Testis (tissue), 5 donors: ENCODE measurements at places on chromosomes 12 and 14. TPM values are rescaled to one million over a fixed set of nuclear protein-coding genes. Genes with fewer than 3 reads are reported as not detected.

PLCZ1 gene
- polyA plus RNA-seq, result 62.8 TPM

DNA sequence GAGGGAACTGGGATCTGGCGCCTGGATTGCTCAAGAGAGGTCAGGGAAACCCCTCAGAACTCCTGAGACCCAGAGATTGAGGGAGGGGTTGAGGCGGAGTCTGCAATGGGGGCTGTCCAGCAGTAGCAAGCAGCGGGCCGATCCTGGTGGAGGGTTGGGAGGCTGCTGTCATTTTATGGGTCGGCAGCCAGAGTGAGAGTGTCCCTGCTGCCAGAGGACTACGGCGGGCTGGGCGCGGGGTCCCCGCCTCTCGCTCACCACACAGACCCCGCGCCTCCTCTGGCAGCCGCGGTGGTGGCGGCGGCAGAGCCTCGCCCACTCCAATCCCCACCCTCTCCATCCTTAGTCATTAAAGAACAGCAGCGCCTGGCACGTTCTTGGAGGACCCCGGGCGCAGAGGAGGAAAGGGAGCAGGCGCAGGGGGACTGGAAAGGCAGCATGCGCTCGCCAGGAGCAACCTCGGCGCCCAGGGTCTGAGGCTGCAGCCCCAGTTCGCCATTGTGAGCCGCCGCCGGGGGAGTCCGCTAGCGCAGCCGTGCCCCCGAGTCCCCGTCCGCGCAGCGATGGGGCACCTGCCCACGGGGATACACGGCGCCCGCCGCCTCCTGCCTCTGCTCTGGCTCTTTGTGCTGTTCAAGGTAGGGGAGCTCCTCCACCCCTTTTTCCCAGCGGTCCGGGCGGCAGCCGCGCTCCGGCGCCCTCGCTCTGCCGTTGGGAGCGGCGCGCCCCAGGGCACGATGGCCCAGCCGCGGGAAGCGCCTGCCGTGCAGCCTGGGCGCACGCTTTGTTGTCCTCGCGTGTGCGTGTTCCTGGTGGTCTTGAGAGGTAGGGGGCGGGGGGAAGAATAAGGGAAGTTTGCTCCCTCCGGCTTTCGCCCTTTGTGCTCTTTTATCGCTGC is at the start of gene PTPRO:
Gene PTPRO (plus strand): TSS at position 345 of the 898 bp plus-strand sequence.
- DNase-seq, result peak; percentile 14

MFAP5 gene
- polyA plus RNA-seq, result 41.1 TPM

- DNase-seq, result no peak
Observed at GRCh38 chr14:44352201-44352600, 154.9 kb downstream of the FSCB start.

OTX2 gene
- 0.50 TPM for polyA plus RNA-seq

- DNase-seq, result peak; percentile 53
Observed at GRCh38 chr12:5713599-5714081, 231.4 kb downstream of the ANO2 start.

DNA sequence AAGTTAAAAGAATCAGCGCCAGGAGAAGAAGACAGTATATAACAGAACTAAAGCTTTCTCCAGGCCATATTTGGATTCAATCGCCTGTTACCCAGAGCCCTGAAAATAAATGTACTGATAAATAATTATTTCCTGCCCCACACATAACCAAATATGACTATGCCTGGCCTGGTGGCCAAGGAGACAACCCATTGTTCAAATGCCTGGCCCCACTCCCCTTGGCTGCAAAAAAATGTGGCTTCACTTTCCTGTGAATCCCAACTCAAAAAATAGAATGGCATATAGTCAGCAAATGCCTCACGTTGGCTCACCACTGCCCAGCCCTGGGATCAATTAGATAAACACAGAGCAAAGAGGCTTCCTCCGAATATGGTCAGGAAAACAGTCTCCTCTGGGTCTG is 472.1 kb downstream of the BCL11B start:
- DNase-seq, result no peak
